ENCODE measurements at places on chromosomes 11 and 22.

GRCh38 chr22:40331706-40332105 lies 14.6 kb upstream of the ADSL start:
- DNase-seq = no peak

GRCh38 chr11:44496391-44496790 lies 69.1 kb upstream of the CD82 start:
- peak; percentile 80 for DNase-seq

DNA sequence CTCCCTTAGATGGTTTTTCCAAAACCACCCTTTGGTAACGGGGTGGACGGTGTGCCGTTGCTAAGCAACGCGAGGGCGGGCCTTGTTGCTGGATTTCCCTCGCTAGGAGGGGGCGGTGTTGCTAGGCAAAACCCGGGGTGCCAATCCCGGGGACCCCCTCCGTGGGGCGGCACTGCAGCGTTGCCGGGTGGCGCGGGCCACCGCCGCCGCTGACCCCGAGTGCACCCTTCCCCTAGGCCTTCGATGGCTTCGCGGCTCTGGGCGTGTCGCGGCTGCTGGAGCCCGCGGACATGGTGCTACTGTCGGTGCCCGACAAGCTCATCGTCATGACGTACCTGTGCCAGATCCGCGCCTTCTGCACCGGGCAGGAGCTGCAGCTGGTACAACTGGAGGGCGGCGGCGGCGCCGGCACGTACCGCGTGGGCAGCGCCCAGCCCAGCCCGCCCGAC lies 8.9 kb downstream of the EHBP1L1 start:
- no peak for DNase-seq

GRCh38 chr11:64178951-64179639 lies 6.9 kb upstream of the STIP1 start:
- DNase-seq = no peak

DNA sequence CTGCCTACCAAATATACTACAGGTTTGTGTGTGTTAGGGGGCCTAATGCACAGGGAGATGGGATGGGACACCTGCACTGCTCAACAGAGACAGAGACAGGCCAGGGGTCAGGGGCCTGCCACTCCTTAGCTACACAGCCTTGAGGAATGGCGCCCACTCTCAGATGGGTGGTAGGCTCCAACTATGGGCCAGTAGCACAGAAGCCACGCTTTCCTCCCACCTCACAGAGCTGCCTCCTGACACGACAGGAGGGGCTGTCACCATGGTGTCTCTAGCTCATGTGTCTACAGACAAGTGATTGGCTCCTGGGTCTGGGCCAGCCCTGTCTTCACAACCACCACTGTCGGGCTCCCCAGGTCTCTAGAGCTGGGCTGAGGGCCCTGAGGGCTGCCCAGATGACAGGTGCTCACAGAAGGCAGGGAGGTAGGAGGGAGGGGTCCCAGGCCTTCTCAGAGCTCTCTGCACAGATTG lies 81.8 kb downstream of the DGCR2 start:
- no peak for DNase-seq

GRCh38 chr11:4180441-4181183 lies 86.0 kb downstream of the RRM1 start:
- DNase-seq = no peak

- no peak for DNase-seq
Observed at GRCh38 chr11:3222941-3223915, 4.6 kb upstream of the MRGPRG start.

- no peak for DNase-seq
Observed at GRCh38 chr11:76654298-76654851, 16.2 kb downstream of the LRRC32 start.

- DNase-seq = no peak
Observed at GRCh38 chr11:21912285-21912684, 280.6 kb upstream of the ANO5 start.

DNA sequence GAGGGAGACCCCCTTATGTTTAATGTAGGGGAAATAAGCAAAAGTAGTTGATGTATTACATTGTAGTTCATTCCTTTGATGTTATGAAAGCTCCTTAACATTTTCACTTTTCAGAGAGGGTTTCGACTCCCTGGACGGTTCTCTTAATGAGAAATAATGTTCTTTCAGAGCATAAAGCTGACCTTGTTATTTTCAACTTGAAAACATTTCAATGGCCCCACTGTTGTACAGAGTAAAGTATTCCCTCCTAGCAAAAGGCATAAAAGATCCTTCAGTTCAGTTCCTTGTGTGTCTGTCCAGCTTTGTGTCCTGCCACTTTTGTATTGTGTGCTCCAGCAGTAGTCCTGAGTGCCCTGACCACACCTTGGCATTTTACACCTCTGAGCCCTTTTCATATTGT lies 63.9 kb downstream of the UVRAG start:
- no peak for DNase-seq

GRCh38 chr11:66082946-66083698 lies 13.1 kb downstream of the PACS1 start:
- no peak for DNase-seq

- peak; percentile 8 for DNase-seq
Observed at GRCh38 chr11:95565724-95566141, 223.8 kb downstream of the FAM76B start.

- no peak for DNase-seq
Observed at GRCh38 chr22:27062910-27063309, 405.5 kb downstream of the MIAT start.

DNA sequence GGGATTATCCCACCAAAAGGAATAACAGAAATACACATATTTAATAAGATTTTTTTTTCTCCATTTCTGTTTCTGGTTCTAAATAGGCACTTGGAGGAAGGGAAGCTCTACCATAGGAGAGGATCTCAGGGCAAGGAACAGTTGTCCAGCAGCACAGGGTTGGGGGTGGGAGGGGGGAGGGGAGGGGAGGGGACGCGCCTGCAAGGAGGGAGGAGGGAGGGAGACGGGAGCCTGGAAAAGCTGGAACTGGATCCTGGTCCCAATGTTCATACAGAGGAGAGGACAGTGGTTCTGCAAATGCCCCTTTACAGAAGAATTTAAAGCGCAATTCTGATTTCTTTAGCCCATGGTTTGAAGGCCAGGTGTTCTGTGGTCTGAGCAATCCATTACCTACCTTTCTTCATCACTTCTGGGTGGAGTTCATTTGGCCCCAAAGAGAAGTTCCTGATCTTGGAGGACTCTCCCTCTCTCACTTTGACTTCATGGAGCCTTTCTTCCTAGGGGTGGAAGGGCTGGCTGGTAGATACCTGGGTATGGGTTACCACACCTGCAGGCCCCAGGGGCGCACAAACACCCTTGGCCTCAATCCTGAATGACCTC lies 348.9 kb upstream of the NCAM1 start:
- DNase-seq = peak; percentile 52

- DNase-seq = no peak
Observed at GRCh38 chr11:60790726-60791125, 5.6 kb downstream of the MS4A10 start.

- peak; percentile 78 for DNase-seq
Observed at GRCh38 chr22:45101515-45102227, 62.1 kb upstream of the NUP50 start.

- DNase-seq = no peak
Observed at GRCh38 chr11:26229981-26230380, 101.9 kb upstream of the ANO3 start.

DNA sequence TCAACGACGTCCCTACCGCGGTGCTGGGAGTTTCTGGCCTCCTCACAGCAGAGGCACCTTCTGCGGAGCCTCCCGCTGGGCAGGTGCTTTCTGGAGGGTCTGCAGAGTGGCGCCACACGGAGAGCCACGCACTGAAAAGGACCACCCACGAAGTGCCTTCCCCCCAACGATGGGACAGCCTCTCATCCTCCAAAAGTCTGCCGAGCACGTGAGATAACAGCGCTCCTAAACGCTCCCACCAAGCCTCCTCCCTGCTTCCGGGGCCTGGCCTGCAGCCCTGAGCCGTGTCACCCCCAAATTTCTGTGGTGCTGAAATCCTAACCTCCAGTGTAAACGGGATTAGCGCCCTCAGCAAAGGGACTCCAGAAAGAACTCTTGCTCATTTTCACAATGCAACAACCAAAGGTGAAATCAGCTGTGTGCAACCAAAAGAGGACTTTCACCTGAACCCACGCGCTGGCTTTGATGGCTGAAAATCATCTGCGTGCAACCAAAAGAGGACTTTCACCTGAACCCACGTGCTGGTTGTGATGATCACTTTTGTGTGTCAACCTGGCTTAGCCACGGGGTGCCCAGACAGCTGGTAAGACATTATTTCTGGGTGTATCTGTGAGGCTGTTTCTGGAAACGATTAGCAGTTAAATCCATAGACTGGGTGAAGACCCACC lies 924.6 kb downstream of the BRD1 start:
- DNase-seq = no peak

- peak; percentile 56 for DNase-seq
Observed at GRCh38 chr11:123525511-123525918, 95.4 kb downstream of the GRAMD1B start.

GRCh38 chr22:31238057-31238456 lies 26.0 kb downstream of the LIMK2 start:
- no peak for DNase-seq

DNA sequence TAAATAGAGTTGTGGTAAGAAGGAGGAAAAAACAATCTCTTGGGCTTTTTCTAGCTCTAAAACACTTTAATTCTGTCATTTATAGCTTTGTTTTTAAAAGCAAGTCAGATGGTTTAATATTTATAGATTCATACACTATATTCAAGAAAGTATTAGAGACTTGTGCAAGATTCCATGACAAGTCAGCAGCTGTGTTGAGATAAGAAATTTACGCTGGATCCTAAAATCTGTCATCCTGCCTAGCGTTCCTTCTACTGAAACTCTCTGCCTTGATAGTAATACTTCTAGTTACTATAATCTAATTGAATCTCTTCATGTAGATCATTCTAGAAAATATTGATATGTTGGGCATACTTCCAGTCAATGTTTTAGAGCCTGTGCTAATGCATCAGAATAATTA lies 721.8 kb downstream of the CNTN5 start:
- no peak for DNase-seq

DNA sequence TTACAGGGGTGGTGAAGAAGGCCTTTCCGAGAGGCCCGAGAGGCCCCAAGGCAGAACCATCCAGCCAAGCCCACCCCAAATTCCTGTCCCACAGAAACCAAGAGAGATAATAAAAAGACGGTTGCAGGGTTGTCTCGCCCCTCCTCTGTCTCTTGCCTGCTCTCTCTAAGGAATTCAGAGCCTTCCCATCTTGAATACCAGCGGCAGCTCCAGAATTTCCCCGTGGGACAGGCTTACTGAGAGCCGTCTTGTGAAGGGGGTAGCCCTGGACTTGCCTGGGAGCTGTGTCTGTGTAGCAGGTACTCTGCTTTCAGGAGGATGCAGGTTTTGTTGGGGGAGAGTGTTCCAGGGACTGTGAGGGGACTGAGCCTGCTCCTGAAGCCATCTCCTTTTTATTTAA lies 9.6 kb upstream of the EIF3D start:
- no peak for DNase-seq

GRCh38 chr11:122599434-122599833 lies 56.1 kb upstream of the UBASH3B start:
- no peak for DNase-seq

Data from WERI-Rb-1 (cell line).